Lower leg skin (tissue), 4 donors: ENCODE measurements at places on chromosomes 7 and 10. TPM values are rescaled to one million over a fixed set of nuclear protein-coding genes. Genes with fewer than 3 reads are reported as not detected.

DNA sequence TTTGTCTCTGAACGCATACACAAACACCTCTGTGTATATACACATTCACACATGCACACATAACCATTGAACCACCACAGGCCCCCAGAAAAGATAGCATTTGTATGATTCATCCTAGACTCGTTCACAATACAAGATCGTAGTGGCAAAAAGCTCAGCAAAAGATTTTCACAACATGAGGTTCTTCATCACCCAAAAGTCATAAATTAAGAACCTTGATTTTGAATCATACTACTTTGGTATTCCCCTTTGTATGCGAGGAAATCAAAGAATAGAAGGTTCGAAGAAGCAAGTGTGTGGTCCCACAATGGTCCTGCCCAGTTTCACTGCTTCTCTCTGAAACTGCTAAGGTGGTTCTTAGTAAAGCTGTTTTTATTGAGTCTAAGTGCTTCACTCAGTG is 200.7 kb downstream of the CELF2 start:
- no peak for DNase-seq

DNA sequence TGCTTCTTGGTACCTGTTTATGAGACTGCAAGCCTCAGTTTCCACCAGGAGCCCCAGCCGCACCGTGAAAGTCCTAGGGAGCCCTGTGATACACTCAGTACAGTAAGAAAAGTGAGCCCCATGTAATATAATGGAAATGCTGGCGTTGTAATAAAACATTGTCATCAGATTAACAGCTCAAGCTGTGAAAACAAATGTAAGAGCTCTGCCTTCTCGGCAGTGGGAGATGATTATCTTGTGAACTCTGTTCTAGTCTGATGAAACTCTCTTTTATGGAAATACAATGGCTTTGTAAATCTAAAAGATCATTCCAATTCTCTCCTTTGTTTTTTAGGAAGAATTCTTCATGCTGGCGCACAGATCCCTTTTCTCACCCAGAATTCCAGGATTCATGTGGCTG is 299.9 kb downstream of the ABCA13 start:
- DNase-seq: no peak

DNA sequence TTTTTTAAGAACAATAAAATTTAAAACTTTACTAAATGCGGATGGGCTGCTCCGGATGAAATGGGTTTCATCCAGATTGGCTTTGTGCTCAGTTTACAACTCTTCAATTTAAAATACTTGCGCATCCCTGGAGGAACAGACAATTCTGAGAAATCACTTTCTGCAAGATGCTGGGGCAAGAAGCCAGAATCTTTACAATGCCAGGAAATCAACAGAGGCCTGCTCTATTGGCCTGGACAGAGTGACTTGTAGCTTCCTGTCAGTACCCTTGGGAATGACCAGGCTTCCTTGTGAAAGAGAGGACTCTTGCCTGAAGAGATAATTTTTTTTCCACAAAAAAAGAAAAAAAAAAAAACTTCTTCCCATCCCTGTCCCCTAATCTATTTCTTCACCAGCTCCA is 3.9 kb upstream of the FAM13C start:
- DNase-seq: no peak

DNA sequence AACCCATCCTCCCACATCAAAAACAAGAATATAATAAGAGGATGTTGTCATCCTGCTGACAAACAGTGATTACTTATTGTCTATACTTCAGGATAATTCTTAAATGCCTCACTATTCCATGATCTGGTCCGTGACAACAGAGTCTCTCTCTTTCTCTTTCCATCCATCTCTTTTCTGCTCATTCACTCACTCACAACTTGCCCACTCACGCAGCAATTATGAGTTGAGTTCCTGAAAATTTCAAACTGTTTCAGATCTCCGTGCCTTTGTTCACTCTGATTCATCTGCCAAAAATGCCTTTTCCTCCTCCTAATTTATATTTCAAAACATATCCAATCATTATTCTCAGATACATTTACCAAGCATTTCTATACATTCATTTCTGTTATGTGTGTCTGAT is 1.4 kb downstream of the OR6B1 start:
- DNase-seq: no peak

DNA sequence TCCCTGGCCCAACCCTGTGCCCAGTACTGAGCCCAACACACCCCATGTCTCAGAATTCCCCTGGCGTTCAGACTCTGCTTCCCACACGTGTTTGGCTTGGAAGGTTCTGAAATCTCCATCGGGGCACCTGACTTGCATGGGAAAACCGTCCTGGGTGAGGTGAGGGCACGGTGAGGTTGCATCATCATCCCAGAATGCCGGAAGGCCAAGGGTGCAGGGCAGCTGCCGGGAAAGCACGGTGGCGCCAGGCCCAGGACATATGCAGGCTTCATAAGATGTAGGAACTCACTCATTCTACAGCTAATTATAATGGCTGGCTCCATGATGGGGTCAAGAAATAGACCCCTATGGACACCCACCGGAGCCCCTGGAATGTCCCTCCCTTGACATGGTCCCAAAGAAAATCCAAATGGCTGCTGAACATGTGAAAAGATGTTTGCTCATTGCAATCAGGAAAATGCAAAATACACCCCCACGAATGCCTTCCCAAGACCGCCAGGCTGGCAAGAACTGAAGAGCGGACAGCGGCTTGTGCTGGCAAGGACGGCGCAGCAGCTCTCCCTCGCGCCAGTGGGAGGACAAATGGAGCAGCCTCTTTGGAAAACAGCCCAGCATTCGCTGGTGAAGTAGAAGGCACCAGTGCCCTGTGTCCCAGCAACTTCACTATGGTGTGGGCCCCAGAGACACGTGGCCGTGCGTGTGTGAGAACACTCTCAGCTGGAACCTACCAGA is 2.3 kb downstream of the KNDC1 start:
- no peak for DNase-seq

DNA sequence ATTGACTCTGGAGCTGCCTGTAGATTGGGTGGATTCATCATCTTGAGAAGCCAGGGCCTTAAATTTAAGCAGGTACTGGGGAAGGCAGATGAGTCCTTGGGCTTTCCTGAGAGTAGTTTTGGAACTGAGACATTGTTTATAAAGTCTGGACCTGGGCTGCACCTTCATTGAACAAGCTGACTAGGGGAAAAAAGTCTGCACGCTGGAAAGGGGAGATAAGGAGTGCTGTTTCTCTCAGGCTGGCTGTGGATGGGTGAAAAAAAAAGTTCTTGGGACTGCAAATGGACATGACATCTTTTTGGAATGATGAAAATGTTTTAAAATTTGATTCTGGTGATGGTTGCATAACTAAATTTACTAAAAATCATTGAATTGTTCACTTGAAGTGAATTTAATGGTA is 12.0 kb downstream of the SEC24C start:
- DNase-seq: no peak

- DNase-seq: peak; percentile 60
Observed at GRCh38 chr7:106568680-106569499, 92.1 kb downstream of the CCDC71L start.

DNA sequence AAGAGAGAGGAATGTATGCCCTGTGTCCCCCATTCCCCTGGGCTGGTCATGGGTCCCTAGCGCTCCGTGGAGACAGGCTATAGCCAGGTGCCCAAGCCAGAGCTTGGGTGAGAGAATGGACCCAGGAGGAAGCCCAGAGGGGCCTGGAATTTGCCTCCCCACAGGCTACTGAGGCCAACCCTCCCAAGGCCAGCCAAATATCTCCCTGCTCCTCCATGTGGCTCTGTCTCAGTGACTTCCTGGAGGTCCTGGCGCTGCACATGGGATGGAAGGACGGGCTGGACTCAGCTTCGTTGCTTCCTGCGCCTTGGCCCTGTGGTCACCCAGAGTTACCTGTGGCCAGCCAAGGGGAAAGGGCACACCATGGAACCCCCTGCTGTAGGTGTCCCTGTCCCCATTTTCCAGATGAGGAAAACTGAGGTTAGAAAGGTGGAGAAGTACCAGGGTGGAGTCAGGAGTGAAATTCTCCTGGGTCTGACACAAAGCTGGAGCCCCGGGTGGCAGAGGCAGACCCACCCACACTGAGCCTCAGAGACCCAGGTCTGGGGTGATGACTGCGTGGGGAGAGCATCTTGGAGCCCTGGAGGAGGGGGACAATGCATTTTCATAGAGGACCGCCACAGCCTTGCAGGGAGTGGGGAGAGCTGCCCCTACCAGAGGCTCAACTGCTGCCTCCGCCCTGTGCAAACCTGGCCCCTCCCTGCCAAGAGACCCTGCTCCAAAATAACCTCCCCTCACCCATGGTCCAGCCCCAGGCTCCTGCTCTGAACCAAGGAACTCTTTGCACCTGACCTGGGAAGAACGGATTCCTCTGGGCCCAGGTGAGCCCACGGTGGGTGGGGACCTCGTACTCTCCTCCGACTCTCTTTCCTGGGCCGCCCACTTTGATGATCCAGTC is 42.6 kb downstream of the TMEM270 start:
- no peak for DNase-seq

DNA sequence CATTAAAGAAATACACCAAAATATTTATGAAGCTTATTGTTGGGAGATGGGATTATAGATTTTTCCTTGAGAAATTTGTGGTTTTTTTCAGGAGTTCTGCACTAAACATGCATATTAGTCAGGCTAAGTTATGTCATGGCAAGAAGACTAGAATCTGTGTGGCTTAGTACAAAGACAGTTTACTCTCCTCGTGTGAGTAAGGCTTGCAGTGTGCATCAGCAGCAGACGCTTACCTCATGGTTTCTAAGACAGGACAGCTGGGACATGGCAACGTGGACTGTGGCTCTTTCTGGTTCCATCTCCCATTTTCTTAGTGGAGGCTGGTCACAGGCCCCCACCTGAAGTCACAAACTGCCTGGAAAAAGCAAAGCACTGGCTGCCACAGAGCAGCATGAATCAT is 429.6 kb upstream of the VSTM2A start:
- DNase-seq: no peak

DNA sequence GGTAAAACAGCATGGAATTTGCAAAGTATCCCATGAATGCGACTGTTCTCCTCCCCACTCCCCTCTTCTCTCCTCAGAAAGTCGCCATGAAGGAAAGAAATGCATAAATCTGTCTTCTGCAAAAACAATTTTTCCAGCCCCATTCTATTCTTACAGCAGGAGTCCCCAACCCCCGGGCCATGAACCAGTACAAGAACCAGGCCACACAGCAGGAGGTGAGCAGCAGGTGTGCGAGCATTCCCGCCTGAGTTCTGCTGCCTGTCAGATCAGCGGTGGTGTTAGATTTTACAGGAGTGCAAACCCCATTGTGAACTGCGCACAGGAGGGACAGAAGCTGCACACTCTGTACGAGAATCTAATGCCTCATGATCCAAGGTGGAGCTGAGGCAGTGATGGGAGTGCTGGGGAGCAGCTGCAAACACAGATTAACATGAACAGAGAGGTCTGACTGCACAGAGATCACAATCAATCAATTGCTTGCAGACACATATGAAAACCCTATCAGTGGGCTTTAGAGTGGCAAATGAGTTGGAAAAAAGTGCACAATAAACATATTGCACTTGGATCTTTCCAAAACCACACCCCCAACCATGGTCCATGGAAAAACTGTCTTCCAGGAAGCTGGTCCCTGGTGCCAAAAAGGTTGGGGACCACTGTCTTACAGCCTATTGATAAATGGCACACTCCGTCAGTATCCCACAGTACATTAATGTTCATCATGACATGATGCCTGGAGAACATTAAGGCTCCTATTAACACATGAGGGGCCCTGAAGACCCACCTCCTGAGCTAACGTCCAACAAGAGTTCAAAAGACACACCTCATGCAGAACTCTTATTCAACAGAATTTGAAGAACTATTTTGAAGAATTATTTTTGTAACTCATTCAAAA is 205.0 kb downstream of the PTPRN2 start:
- no peak for DNase-seq

DNA sequence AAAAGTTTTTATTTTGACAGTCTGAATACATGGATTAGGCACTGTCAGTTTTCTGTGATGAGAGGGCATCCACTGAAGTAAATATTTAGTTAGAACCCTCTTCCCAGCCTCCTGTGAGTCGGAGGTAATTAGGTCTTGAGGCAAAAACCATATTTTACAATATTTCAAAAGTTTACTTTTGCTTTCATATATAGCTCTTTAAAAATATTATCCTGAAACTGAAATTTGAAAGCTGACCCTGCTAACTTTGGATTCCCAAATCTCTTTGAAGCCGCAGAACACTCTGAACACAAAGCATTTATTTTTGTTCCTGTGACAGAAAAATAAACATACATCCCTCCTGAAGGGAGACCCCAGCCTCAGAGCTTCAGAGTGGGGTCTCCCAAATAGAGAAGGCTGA is 317.4 kb downstream of the KIF20B start:
- no peak for DNase-seq

- DNase-seq: no peak
Observed at GRCh38 chr7:41889040-41889439, 186.2 kb upstream of the INHBA start.

GRCh38 chr7:27873981-27874957 is 134.3 kb downstream of the TAX1BP1 start:
- no peak for DNase-seq

DNA sequence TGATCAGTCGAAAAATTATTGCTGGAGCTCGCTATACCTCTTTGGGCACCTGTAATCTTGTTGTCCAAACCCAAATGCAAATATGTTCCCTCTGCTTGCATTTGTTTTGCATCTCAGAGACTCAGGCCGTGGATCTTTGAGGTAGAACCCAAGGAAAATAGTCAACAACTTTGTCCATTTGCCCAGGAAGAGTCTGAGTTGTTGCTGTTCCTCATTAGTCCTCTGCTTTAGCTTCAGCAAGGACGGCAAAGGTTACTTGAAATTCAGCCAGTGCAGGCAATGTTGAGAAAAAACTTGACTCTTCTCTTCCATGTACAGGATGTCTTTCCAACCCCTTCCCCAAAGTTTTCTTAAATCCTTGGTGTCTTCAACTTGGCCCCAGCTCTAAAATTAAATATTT is 45.8 kb downstream of the PDK4 start:
- DNase-seq: no peak

- no peak for DNase-seq
Observed at GRCh38 chr7:36188906-36189305, 35.9 kb downstream of the EEPD1 start.

- no peak for DNase-seq
Observed at GRCh38 chr7:87934699-87935383, 790 bp downstream of the ADAM22 start.

Gene SPAM1
- not detected for total RNA-seq

Gene CAPZA2
- 49.9 TPM for total RNA-seq

Gene PRKG1
- total RNA-seq: 2.8 TPM

Gene FKBP6
- not detected for total RNA-seq

Gene BRI3
- total RNA-seq: 34.2 TPM

Gene CDK14
- total RNA-seq: 3.1 TPM
